ENCODE measurements at places on chromosomes 2 and 18. TPM values are rescaled to one million over a fixed set of nuclear protein-coding genes. Genes with fewer than 3 reads are reported as not detected.

RUFY4 gene
- total RNA-seq: 0.65 TPM

- H3K4me1 ChIP-seq: no peaks in the 10 kb centered on the region
- no peak overlapping the region for H3K4me3 ChIP-seq
- DNase-seq: no peak
- H3K36me3 ChIP-seq: no peaks in the 10 kb centered on the region
- no peak overlapping the region for H3K27ac ChIP-seq
Measured at GRCh38 chr2:24456599-24457556, 34.2 kb upstream of the NCOA1 start.

- no peak overlapping the region for H3K27ac ChIP-seq
- H3K27me3 ChIP-seq: no peaks in the 10 kb centered on the region
- H3K36me3 ChIP-seq: no peaks in the 10 kb centered on the region
- no peak for DNase-seq
Measured at GRCh38 chr2:37543999-37544557, 127.4 kb downstream of the CDC42EP3 start.

DNA sequence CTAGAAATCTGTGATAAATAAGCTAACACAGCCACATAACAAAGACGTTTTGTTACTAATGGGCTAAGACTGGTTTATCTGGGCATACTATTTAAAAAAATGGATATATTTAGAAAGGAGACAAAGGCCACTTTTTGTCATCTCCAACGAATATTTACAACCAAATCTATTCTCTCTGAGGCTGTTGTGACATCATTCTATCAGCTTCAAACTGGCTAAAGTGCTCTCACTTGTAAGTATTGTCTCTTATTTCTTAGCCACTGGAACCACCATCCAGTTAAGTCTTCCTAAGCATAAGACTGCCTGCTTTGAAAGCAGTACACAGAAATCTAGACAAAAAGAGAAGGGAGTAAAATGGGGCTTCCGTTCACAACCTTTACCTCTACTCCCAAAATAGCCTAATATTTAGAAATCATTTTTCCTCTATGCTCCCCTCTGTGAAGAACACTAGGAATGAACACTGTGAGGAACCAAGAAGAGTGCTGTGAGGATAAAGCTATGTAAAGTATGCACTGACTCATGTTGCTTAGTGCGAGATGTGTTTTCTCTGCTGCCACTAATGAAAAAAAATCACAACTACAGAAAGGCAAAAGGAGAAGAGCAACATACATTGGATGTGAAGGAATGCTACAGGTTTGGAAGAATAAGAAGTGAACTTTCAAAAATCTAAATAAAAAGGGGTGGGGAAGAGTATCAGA lies 264.1 kb downstream of the EXOC6B start:
- no peaks in the 10 kb centered on the region for H3K4me1 ChIP-seq
- no peak overlapping the region for H3K4me3 ChIP-seq
- no peak overlapping the region for H3K27ac ChIP-seq
- H3K36me3 ChIP-seq: no peaks in the 10 kb centered on the region

DNA sequence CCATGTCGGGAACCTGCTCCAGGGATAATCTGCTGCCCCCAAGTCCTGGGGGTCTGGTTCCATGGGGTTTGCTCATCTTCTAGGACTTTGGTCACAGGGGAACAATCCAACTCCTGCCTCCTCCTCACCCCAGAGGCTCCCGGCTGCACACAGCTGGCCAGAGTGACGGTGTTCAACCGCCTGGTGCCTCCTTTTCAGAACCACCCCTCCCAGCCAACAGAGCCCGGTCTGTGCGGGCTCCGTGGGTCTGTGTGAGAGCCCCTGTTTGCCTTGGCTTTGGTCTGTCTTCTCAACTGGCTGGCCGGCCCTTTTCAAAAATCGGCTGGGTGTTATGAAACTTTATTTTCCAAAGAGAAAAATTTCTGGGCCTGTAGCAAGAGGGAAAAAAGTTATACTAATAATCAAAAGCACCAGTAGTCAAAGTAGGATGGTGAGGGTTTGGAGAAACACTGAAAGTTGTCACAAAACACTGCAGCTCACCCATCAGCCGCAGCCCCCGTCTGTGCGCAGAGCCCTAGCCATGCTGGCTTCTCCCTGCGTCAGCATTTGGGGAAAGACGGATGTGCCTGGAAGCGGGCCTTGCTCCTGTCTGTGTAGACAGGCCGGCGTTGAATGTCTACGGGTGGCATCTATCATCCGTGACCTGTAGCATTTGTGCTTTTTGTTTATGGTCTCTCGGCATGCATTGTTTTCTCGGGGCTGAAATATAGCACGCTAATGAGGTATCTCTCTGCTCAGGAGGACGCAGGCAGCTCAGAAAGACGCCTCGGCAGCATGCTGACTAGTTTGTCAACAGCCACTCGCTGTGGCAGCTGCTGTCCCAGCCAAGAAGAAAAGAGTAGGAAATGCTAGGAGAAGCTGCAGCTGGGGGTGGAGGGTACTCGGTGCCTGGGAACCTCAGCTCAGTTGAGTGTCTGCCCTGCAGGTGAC lies 138.6 kb downstream of the GLI2 start:
- no peak overlapping the region for H3K27ac ChIP-seq
- no peaks in the 10 kb centered on the region for H3K4me1 ChIP-seq
- no peak for DNase-seq
- H3K27me3 ChIP-seq: no peaks in the 10 kb centered on the region

PROM2 gene
- 1.5 TPM for total RNA-seq

DNA sequence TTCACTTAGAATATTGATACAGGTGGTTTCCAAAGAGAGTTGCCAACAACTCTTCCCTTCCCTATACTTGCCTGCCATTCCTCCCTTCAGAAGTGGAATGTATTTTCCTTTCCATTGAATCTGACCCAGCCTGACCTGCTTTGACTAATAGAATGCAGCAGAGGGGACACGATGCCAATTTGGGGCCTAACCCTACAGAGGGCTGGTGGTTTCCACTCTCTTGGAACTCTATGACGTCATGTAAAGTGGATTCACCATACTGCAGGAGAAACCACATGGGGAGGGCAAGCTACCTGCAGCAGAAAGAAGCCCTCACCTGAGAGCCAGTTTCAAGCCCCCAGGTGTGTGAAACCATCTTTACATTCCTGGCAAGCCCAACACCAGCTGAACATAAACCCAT lies 98.9 kb upstream of the TRIB2 start:
- no peaks in the 10 kb centered on the region for H3K36me3 ChIP-seq
- no peaks in the 10 kb centered on the region for H3K4me1 ChIP-seq
- H3K27ac ChIP-seq: no peak overlapping the region
- H3K4me3 ChIP-seq: no peak overlapping the region
- DNase-seq: no peak

GCG gene
- total RNA-seq: not detected

DNA sequence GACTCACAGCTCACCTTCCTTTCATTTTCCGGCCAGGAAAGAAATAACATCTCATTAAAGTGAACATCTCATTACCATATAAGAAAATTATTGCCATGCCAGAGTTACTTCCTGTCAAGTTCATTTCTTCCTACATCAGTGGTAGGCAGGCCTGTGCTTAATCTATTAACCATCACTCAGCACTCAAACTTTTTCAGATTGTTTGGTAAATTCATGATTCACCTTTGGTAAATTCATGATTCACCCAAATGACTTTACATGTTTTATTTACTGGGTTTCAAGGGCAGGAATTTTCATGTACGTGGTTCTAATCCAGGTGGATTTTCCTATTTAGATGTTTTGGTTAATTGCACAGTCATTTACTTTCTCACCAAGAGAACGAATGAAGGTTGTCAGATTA lies 116.5 kb downstream of the CSRNP3 start:
- DNase-seq: no peak
- H3K4me3 ChIP-seq: no peak overlapping the region
- no peaks in the 10 kb centered on the region for H3K27me3 ChIP-seq
- H3K4me1 ChIP-seq: no peaks in the 10 kb centered on the region
- no peak overlapping the region for H3K27ac ChIP-seq

DRC1 gene
- not detected for total RNA-seq

CHMP3 gene
- 71.1 TPM for total RNA-seq

DNA sequence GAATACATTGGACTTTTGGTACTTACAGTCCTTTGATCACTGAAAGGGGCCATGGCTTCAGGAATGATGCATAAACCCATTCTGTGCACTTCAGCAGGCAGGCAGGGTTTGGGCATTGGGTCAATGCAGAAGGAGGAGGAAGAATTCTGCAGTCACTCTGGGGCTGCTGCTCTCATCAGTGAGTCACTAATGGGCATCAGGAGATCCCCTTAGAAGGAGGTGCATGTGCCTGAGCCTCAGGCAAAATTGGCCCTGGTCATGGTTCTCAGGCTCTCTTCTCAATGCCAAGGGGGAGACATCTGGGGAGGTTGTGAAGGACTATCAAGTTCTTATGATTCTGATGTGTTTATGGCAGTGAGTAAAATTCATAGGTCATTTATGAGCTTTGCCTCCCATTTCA lies 52.0 kb upstream of the TNP1 start:
- DNase-seq: no peak
- H3K27ac ChIP-seq: no peak overlapping the region
- H3K36me3 ChIP-seq: peaks cover 2% of the 10 kb centered on the region
- H3K4me3 ChIP-seq: no peak overlapping the region
- no peaks in the 10 kb centered on the region for H3K27me3 ChIP-seq

DNA sequence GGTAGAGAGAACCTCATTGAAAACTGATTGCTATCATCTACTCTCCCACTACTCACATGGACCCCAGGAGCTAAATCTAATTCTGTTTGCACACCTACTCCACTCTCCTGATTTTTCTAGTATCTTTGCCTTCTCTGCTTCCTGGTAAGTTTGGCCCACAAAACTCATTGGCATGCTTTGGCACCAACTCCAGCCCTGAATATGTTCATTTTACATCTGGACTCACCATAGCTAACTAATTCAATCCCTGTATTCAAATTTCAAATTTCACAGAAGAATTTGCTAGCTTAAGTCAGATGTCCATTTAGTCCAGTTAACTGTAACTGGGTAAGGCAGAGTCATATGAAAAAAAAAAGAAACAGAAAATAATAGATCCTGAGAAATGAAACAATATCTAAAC lies 442.1 kb downstream of the SUCLG1 start:
- no peak overlapping the region for H3K4me3 ChIP-seq
- no peaks in the 10 kb centered on the region for H3K27me3 ChIP-seq
- no peak overlapping the region for H3K27ac ChIP-seq
- no peaks in the 10 kb centered on the region for H3K36me3 ChIP-seq
- no peaks in the 10 kb centered on the region for H3K4me1 ChIP-seq

DNA sequence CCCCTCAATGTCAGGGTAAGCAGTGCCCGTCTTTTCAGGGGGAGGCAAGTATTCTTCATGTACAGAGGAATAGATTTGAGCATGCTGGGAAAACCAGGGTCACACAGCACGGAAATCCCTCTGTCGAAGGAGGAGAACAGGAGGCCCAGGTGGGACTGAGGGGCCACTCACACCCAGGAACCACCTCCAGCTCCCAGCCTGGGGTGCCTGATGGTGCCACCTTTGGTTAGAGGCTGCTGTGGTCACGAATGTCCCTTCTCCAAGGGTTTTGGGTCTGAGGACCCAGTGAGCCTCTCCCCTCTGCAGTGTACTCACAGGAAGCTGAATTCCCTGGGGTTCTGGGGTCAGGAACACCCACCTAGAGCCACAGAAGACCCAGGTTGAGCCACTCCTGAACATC lies 197.3 kb downstream of the ANKRD30B start:
- H3K27me3 ChIP-seq: no peaks in the 10 kb centered on the region
- no peaks in the 10 kb centered on the region for H3K36me3 ChIP-seq
- DNase-seq: no peak
- H3K4me3 ChIP-seq: no peak overlapping the region
- H3K4me1 ChIP-seq: no peaks in the 10 kb centered on the region
- no peak overlapping the region for H3K27ac ChIP-seq

DSG4 gene
- not detected for total RNA-seq

DNA sequence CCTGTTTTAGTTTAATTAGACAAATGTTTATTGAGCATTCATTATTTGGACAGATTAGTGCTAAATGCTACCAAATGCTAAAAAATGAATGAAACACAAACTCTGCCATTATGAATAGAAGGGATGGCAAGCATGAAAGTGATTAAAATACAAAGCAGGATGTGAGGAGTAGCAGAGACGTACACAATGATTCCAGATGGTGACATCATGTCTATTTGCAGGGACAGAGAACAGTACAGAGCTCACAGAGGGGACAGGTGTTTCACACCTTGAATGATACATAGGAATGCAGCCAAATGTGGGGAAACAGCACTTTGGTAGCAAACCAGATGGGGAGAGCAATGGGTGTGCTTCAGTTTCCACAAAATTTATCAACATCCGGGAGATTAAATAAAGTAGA lies 76.3 kb downstream of the CD226 start:
- no peak overlapping the region for H3K4me3 ChIP-seq
- no peaks in the 10 kb centered on the region for H3K27me3 ChIP-seq
- no peak for DNase-seq
- H3K36me3 ChIP-seq: peaks cover 45% of the 10 kb centered on the region
- no peaks in the 10 kb centered on the region for H3K4me1 ChIP-seq
- H3K27ac ChIP-seq: no peak overlapping the region

G6PC2 gene
- not detected for total RNA-seq

- no peak overlapping the region for H3K4me3 ChIP-seq
- no peak for DNase-seq
- no peaks in the 10 kb centered on the region for H3K4me1 ChIP-seq
- no peaks in the 10 kb centered on the region for H3K27me3 ChIP-seq
Measured at GRCh38 chr2:235011607-235011928, 59.8 kb downstream of the SH3BP4 start.

NPAS2 gene
- total RNA-seq: 3.9 TPM

TUBA4B gene
- not detected for total RNA-seq

DNA sequence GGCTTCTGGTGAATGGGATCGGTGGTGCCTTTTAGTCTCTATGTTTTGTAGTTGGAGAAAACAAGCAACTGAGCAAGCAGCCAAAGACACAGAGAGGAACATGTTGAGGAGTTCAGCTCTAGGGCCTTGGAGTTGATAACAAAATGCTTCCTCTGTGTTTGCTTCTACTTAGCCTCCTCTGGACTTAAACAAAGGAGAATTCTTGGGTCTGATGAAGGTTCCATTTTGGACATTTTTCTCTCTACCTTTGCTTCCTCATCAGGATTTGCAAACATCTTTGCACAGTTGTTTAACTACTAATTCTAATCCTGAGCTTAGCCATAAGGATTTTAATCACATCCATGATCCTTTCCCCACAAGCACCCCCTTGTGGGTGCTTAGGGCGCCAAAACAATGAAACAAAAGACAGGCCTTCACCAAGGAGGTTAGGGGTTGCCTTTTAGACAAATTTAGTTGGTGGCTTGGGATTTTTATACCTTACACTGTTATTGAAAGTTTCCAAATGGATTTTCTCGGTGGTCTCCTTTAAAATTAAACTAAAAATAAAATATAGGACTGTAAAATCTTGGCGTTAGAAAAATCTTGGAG lies 148.5 kb upstream of the SATB2 start:
- no peak for DNase-seq
- H3K36me3 ChIP-seq: no peaks in the 10 kb centered on the region
- H3K27me3 ChIP-seq: peaks cover 2% of the 10 kb centered on the region
- H3K4me3 ChIP-seq: no peak overlapping the region
- H3K27ac ChIP-seq: no peak overlapping the region

DNA sequence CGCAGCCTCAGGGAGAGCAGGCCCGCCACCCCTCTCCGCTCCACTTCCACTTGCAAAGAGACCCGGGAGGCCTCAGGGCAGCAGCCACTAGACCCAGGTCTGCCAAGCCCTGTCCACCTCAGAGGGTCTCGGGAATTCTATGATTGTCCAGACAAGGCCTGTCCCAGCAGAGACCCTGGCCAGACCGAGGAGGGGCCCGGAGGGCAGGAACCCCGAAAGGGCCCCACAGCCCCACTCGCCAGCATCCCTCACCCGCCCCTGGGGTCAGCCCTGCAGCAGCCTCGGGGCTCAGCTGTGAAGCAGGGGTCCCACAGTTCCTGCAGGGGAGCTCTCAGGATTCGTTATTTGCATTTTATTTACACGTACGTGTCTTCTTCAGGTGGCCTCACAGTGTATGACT lies 269.5 kb downstream of the EIPR1 start:
- peaks cover 3% of the 10 kb centered on the region for H3K27me3 ChIP-seq
- no peak overlapping the region for H3K27ac ChIP-seq
- no peak overlapping the region for H3K4me3 ChIP-seq
- H3K36me3 ChIP-seq: no peaks in the 10 kb centered on the region
- no peak for DNase-seq
- no peaks in the 10 kb centered on the region for H3K4me1 ChIP-seq

Data from T-cell (primary cell).